Fibroblast of gingiva (primary cell): ENCODE measurements at places on chromosomes 3 and 15.
A peak's percentile ranks its signal among the peaks of the same experiment; 100 is the strongest.

DNA sequence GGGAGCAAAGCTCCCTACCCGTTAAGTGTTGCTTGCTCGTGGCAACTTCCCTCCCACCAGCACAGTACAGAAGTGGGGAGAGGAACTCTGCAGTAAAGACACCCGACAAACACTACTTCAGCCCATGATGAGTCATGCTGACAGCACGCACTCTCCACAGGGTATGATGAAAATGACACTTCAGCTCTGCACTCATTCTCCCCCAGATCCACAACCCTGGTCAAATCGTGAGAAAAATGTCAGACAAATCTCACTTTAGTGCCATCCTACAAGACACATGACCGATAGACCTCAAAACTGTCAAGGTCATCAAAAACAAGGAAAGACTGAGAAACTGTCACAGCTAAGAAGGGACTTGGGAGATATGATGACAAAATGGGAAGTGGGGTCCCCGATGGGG, 278.9 kb downstream of the OCA2 start:
- DNase-seq = no peak

GRCh38 chr3:170077361-170077760, 39.6 kb downstream of the GPR160 start:
- DNase-seq = no peak

- peak; percentile 13 for DNase-seq
Observed at GRCh38 chr3:149026718-149027117, 35.4 kb downstream of the GYG1 start.

- DNase-seq = no peak
Observed at GRCh38 chr3:190504354-190505125, 9.3 kb upstream of the IL1RAP start.

GRCh38 chr3:150357923-150358607, 50.0 kb upstream of the TSC22D2 start:
- DNase-seq = no peak

DNA sequence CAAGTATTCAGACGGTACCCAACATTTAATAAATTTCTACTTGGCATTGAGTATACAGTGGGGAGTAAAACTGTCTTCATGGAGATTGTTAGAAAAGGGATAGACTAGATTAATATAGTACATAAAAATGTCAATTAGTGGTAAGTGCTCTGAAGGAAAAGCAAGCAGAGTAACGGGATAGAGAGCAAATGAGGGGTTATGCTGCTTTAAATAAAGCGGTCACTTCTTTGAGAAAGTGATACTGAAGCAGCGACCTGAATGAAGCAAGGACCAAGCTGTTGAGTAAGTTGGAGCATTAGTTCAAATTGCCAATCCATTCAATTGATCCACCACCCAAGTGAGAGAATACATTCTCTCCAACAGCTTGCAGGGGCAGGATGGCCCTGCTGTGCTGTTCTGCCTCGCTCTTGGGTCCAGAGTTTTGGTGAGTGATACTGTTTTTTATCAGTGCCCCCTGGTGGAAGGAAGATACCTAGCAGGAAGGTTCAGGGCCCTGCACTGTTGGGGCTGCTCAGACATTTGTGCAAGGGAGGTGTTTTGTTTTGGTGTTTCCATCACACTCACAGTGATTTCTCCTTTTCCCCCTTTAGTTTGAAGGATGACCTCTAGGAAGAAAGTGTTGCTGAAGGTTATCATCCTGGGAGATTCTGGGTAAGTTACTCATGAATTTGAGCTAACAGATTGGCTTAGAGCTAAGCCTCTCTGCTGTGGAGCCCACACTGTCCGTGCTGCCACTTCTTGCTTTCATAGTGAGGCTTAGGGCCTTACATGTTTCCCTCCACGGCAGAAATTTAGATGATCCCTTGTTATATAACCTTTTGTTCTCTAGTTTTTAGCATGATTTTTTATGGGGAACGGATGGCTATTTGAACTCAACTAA, 69.0 kb downstream of the RAB7A start:
- peak; percentile 50 for DNase-seq

DNA sequence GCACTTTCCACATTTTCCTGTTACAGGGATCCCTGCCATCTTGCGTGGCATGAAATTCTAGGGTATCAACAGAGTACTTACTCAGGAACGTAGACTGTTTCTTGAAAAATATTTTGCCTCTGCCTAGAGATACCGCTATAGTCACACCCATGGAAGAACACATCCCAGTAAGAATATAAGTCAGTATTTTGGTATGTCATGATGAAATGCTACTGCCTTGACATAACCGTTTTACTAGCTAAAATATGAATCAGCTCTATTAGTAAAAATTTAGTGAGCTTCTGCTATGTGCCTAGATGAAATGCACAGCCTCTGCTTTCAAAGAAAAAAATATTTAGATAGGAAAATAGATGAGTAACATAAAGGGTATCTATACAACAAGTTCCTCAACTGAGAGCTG, 276.4 kb downstream of the TBC1D5 start:
- DNase-seq = no peak

DNA sequence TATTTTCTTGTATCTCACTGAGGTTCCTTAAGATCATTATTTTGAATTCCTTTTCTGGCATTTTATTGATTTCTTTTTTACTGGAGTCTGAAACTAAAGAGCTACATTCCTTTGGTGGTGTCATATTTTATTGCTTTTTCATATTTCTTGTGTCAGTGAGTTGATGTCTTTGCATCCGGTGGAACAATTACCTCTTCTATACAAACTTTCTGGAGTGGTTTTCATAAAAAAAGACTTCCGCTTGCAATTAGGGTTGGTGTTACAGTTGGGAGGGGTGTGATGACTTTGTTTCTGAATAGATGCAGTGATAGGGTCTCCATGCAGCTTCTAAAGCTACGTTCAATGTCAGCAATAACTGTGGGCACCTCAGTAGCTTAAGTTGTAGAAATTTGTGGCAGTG, 181.7 kb downstream of the LPP start:
- DNase-seq = no peak

DNA sequence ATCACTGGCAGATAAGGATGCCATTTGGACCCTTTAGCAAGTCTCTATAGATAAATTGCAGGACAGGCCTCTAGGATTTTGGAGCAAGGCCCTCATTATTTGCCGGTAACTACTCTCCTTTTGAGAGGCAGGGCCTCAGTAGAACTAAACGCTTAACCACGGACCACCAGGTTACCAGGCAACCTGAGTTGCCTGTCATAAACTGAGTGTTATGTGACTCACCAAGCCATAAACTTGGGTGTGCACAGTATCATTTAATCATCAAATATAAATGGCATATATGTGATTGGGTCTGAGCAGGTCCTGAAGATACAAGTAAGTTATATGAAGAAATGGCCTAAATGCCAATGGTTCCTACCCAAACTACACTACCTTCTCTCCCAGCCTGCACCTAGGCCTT, 93.2 kb downstream of the BCHE start:
- no peak for DNase-seq

- peak; percentile 10 for DNase-seq
Observed at GRCh38 chr3:160612386-160613075, 47.2 kb upstream of the KPNA4 start.

- no peak for DNase-seq
Observed at GRCh38 chr15:63597821-63598220, 634 bp downstream of the FBXL22 start.

GRCh38 chr3:123869165-123869564, 15.0 kb downstream of the MYLK start:
- DNase-seq = no peak

DNA sequence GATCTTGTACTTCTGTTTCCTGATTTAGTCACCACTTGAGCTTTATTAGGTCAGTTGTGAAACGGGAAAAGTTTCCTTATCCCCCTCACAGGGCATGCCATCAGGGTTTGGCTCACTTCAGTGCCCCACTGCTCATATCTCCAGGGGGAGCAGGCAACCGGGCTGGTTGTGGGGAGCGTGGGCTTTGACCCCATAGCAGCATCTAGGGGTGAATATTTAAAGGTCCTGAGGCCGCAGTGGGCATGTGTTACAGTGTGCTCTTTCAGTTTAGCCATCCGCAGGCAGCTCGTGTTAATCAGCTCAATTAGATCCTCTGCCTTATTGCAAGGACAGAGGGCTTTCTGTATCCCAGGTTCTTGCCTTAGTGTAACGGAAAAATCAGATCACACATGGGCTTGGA, 71.9 kb downstream of the MRPL46 start:
- no peak for DNase-seq

DNA sequence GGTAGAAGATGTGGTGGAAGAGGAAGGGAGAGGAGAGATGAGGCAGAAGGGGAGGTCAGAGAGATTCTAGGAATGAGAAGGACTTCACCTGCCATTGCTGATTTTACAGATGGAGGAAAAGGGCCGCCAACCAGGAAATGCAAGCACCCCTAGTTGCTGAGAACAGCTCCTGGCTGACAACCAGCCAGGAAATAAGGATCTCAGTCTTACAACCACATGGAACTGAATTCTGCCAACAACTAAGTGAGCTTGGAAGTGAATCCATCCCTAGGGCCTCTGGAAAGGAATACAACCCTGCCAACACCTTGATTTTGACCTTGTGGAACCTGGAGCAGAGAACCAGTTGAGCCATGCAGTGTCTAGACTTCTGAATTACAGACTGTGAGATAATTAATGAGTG, 86.6 kb downstream of the EDEM1 start:
- no peak for DNase-seq

DNA sequence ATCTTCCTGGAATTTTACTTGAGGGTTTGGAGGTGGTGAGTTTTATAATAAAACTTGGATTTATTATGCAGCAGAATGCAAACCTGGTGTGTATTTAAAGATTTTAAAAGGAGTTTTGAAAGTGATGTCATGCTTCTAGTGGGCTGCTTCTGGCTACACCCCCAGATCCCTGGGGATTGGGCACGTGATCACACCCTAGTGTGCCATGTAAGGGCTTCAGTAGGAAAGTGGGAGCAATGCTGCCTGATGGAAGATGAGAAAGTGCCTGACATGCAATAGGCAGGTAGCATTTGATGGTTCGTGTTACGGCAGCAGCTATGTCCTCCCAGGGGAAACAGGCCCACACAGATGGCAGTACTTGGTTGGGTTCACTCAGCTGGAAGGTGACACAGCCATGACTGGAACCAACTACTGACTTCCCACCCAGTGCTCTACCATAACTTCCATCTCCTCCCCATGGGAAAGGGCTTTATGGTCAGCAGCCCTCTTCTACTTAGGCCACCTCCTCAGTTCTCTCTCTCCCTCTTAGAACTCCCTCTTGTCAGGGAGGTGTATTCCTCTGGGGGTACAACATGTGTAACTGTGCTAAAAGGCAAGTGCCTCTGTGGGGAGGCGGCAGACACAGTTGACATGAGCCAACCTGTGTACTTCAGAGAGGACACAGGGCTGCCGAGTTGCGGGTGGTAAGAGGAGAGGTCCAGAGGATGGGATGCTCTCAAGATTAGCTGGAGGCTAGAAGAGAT, 5.6 kb downstream of the ITPKA start:
- no peak for DNase-seq

GRCh38 chr3:182046166-182046764, 334.5 kb downstream of the SOX2 start:
- no peak for DNase-seq

DNA sequence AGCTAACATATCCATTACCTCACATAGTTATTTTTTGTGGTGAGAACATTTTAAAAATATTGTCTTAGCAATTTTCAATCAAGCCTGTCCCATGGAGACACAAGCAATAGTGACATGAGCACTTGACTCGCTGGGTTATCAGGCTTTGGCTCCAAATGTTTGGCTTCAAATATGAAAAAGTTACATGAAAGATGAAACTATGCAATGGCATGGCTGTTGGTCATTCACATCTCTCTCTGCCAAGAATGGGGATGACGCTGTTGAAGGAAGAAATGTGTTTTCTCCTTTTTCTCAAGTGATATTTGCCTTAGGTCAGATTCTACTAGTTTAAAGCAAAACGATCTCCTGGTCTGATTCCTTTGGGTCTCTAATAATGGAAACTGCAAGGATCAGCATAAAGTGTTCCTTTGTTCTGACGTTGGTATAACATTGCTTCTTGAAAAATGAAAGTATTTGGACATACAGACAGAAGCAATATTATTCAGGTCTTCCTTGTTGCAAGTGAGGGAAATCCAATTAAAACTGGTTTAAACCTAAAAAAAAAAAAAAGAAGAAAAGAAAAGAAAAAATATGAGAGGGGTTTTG, 71.2 kb downstream of the SSUH2 start:
- DNase-seq = peak; percentile 41

- DNase-seq = no peak
Observed at GRCh38 chr15:56272454-56272853, 28.8 kb upstream of the RFX7 start.

DNA sequence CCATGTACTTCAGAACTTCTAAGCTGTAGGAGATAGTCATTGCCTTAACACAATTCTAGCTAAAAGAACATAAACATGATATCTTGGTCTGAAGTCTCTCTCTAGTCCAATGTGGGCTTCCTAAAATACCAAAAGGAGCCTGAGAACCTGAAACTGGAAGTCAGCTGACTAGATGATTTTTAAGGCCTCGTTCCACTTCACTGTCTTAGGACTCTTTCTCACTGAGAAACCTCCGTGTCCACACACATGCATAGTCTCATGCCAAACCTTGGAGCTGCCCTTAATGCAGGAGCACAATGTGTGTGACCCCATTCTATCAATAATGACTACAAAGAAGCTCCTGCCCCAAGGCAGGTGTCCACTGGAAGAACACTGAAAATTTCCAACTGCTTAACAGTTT, 87.7 kb downstream of the ETFA start:
- no peak for DNase-seq

DNA sequence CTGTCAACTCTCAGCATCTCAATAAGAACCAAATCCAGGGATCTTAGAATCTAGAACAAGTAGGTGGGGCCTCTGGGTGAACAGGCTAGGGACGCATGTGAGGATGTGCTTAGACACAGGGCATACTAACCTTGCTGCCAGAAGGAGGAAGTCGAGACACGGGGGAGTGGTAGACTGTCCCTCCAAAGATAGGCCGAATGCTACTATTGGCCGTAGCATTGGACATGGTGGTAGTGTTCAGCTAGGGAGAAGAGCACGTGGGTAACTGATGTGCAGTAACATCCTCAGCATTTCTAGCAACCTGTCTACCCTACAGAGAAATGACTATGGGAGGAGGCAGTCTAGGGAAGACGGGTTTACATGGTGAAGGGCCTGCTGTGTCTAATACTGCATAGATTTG, 15.6 kb downstream of the RCCD1 start:
- no peak for DNase-seq

GRCh38 chr3:134511500-134511899, 25.6 kb downstream of the CEP63 start:
- no peak for DNase-seq

DNA sequence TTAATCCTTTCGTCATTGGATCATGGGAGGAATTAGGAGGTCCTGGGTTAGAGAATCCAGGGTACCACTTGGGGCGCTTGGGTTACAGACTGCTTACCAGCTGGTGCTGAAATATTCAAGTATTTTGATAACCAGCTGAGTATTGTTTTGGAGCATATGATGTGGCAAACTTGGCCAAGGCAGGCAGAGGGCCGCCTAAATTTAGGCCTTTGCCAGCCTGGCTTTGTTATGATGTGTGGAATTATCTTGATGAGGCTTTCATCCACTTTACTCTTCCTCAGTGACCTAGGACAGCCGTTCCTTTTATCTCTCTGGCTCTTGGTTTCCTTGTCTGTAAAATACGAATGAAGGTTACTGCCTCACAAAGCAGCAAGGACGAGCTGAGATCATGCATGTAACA, 6.9 kb downstream of the COPG1 start:
- DNase-seq = no peak

- no peak for DNase-seq
Observed at GRCh38 chr15:67564021-67564967, 21.8 kb downstream of the MAP2K5 start.
